ENCODE measurements at places on chromosomes 4 and X.
A peak's percentile ranks its signal among the peaks of the same experiment; 100 is the strongest.

DNA sequence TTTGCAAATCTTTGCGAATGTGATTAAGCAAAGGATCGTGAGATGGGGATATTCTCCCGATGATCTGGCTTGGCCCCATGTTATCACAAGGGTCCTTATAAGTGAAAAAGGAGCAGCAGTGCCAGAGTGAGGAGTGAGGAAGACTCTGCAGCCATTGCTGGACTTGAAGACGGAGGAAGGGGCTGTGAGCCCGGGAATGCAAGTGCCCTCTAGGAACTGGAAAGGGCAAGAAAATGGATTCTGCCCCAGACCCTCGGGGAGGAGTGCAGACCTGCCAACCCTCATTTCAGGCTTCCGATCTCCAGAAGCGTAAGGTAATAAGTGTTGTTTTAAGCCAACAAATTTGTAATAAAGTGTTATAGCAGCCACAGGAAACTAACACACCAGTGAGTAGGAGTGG, 76.3 kb downstream of the EVC start:
- no peak for DNase-seq

- no peak for DNase-seq
Observed at GRCh38 chr4:100881283-100881682, 363.5 kb upstream of the EMCN start.

- peak; percentile 89 for DNase-seq
Observed at GRCh38 chrX:12949927-12950656, 24.8 kb upstream of the TMSB4X start.

- DNase-seq = no peak
Observed at GRCh38 chr4:62131049-62131448, 930.9 kb downstream of the ADGRL3 start.

GRCh38 chr4:99591757-99592156, 17.1 kb downstream of the MTTP start:
- no peak for DNase-seq
